ENCODE measurements at places on chromosomes 2 and 18.

- no peak for DNase-seq
Observed at GRCh38 chr18:5414546-5414945, 119.0 kb upstream of the ZBTB14 start.

DNA sequence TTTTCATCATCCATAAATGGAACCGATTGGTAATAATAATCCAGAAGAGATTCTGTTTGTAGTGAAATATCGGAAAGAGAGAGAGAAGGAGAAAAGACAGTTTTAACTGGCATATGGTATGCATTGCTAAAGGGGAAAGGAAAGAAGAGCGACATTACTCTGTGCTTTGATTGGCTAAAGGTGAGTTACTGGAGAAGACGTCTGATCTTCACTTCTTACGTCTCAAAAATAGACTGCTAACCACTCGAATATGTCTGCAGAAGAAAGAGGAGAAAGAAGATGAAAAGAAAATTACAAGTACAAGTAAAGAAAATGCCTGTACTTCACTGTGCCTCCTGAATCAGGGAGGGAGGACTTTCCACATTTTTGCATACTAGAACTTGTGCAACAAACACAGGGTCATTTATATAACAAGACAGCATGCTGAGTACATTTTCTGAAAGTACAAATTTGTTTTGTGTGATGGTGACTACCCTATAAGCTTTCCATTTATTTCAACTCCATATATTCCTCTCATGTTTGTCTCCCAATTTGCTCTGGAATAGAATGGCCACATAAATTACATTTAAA lies 787.2 kb downstream of the RNF144A start:
- DNase-seq, result no peak

DNA sequence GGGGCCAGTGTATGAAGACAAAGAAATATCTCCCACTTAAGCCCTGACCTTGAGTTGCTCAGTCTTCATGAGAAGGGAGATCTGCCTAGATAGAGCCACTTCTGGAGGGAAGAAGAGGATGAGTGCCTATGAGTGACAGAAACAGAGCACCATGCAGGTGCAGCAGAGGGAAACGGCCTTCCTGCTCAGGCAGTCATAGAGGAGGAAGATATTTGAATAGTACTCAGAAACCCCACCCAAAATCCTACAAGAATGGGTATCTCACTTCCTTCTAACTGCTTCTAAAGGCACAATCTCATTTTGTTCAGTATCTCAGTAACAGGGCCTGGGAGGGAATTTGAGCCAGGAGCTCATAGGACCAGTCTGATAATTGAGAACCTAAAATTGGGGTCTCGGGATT lies 339.3 kb downstream of the ALK start:
- no peak for DNase-seq

- DNase-seq, result no peak
Observed at GRCh38 chr2:195871326-195871725, 197.3 kb downstream of the DNAH7 start.

- no peak for DNase-seq
Observed at GRCh38 chr2:165815299-165816141, 21.5 kb upstream of the GALNT3 start.

- no peak for DNase-seq
Observed at GRCh38 chr18:55737781-55738468, 149.9 kb upstream of the TCF4 start.

GRCh38 chr2:161166538-161167409 lies 6.5 kb downstream of the TANK start:
- DNase-seq, result peak; percentile 60

GRCh38 chr2:85785871-85786270 lies 32.1 kb downstream of the ATOH8 start:
- no peak for DNase-seq

DNA sequence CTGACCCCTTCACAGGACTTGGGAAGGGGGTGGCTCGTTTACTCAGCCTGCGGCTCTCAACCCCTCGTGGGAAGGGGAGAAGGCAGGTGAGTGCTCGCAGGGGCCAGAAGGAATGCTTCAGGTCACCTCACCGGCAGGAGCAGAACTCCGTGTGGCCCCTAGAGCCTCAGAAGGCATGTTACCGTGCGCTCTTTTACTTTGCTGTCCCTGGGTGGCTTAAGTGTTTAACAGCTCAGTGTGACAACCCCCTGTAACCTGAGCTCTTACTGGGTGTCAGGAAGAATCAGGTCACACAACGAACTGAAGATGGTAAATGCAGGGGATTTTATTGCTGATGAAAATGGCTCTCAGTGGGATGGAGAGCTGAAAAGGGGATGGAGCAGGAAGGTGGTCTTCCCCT lies 1235.4 kb downstream of the LRP1B start:
- no peak for DNase-seq

DNA sequence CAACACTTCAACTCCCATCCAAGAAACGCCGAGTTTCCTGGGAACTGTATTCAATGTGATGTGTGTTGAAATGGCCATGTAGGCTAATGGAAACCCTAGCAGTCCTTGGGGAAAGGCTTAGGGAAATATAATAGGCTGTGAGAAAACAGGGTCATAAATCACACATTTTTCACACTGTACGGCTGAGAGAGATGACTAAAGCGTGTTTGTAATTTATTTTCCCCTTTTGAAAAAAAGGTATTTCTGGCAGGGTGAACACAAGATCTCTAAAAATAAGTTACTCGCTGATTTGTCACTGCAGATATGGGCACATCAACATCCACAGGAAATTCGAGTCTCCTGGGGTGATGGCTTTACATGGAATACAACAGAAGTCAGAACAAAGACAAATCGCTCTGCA lies 109.6 kb upstream of the ST6GAL2 start:
- no peak for DNase-seq

- DNase-seq, result no peak
Observed at GRCh38 chr2:129004940-129005490, 686.3 kb upstream of the HS6ST1 start.

DNA sequence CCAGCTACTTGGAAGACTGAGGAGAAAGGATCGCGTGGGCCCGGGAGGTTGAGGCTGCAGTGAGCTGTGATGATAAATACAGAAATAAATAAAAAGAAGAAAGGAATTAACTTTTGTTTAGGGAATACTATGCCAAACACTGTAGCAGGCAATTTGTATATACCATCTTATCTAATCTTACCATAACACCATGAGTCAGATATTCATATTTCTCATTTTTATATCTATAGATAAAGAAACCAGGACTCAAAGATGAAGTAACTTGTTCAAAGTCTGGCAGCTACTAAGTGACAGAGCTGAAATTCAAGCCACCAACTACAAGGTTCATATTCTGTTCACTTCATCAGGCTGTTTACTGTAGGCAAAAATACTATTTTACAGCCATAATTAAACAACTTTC lies 119.2 kb upstream of the SLC39A10 start:
- no peak for DNase-seq

DNA sequence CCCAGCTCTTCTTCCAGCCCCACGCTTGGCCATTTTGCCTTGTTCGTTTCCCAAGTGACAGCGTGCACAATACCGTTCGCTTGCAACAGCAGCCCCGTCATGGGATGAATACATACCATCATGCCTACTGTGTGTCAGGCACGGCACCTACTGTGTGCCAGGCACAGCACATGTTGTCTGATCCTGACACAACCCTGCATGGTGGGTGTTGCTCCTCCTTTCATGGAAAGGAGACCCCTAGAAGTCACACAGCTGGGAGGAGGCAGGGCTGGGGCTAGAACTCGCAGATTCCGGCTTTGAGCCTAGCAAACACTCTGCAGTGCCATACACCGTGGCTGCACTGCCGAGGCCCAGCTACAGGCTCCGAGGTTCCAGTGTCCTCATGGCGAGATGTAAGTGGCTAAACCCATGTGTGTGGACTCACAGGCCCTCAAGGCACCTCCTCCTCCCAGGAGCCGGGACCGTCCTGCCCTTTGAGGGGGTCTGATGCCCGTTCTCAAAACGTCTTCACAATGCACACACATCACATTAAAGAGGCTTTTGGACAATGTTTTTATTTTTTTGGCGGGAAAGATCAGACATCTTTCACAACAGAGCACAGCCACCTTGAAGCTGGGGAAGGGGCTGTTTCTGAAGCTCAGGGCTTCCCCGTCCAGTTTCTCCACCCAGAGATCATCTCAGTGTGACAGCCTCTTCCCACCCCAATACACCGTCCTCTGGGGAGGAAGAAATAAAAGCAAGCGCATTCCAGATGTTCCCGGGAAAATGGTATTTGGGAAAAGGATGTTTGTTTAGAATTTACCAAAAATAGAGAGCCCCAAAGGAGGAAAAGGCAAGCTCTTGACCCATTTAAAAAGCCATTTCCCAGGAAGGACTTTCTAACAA lies 64.9 kb downstream of the HS1BP3 start:
- DNase-seq, result no peak

DNA sequence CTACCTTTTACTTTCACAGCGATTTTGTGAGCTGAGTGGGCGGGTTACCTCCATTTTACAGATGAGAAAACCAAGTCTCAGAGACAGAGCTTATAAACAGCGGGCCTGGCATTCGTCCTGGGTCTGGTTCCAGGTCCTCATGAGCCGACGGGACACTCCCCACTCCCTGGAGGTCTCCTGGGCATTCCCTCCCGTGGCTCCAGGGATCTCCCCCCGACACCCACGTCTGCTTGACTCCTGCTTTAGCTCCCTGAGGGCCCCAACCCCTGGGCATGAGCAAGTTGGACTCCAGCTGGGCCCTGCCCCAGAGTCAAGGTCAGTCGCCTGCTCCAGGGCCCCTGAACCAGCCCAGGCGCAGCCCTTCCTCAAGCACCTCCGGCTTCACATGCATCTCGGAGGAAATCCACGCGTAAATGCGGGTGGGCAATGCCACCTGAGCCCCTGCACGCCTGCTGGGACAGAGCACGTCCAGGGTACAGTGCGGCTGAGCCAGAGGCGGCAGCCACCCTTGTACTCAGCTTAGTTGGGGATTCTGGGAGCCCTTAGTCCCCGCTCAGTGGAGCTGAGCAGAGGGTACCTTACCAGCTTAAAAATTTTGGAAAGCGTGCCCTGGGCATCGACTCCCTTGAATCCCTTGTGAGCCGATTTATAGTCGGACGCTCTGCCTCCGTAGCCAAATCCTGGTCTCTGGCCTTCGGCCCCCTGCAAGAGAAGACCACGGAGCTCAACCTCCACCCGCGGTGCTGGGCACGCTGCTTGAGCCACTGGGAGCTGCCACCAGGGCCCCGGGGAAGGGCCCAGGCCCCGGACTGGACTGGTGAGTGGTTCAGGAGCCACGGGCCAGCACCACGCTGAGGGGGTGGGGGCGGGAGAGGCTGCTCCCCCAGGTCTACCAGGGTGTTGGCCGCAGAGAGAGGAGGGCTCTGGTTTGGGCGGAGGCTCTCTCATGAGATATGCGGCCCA lies 148.1 kb downstream of the MBP start:
- no peak for DNase-seq

- no peak for DNase-seq
Observed at GRCh38 chr18:61589724-61590065, 256.5 kb downstream of the CDH20 start.

DNA sequence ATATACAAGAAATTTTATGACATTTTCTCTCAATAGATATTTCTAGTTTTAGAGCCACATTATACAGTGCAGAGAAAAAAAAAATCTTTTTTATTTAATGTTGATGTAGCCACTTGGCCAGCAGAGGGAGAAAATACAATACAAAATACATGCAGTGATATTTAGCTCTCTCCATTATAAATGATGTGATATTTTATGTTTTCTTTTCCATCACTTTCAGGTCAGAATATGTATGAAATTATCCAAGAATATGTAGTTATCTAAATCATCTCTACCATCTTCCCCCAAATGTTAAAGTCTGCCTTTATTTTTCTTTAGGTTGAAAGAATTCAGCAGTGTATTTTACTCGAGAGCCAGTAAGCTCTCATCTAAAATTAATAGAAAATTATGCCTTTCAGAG lies 533.6 kb upstream of the FSHR start:
- DNase-seq, result no peak

DNA sequence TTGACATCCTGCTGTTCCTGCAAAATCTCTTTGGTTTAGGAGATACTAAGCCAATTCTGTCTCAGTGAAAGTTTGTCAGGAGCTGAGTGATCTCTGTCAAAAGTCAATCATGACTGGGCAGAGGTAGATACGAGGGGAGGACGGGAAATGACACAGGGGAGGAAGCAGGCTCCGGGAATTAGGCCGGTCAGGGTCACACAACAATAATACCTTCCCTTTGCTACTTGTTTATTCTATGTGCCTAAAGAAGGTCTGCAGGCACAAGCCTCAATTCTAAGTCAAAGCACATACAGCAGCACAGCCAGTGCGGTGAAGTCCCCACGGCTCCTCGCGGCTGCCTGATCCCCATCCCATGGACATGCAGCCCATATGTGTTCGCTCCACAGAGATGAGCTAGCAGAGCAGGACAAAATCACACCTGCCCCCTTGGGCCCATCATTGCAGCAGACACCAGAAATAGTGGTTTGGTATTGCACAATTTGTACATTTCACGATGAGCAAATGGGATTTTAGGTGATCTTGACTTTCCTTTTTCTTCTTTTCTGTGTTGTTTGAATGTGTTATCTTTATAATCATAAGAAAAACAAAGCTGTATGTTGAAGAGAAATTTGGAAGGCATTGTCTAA lies 141.4 kb downstream of the VAPA start:
- no peak for DNase-seq

- no peak for DNase-seq
Observed at GRCh38 chr18:72878143-72878542, 10.4 kb upstream of the NETO1 start.

- DNase-seq, result no peak
Observed at GRCh38 chr2:121405233-121405632, 120.2 kb upstream of the TFCP2L1 start.
